Islet precursor cell (in vitro differentiated cells): ENCODE measurements at places on chromosomes 2 and 18.
A peak's percentile ranks its signal among the peaks of the same experiment; 100 is the strongest.

DNA sequence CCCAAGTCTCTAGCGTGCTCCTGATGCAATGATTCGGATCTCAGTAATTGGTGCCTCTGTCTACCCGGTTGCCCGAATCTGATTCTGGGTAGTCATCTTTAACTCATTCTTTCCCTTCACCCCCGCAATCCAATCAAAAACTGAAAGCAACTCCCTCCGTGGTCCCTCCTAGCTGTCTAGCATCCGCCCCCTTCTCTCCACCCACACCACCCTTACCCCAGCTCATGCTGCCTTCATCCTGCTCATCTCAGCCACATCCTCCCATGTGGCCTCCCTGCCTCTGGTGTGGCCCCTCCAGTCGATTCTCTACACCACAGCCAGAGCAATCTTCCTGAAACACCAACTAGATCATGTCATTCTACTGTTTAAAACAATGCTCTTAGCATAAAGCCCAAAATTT is 62.3 kb downstream of the TTC32 start:
- no peak for DNase-seq

DNA sequence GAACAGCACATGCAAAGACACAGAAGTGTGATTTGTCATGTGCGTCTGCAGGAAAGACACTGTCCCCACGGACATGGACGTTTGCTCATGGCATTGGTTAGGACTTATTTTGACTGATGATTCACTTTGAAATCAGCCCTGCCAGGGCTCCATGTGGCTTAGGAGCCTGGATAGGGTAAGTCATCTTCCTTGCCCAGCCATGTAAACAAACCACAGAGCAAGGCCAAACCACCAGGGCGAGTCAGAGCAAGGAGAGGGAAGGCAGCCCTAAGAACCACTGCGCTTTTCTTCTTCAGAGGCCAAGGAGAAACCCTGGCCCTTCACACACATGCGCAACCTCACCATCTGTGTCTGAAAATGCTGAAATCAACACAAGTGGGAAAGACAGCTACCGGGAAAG is 88.8 kb downstream of the GFPT1 start:
- DNase-seq: peak; percentile 79

- no peak for DNase-seq
Measured at GRCh38 chr2:216866515-216867095, 6.7 kb upstream of the TNP1 start.

GRCh38 chr2:162917626-162918025 is 79.1 kb upstream of the KCNH7 start:
- no peak for DNase-seq

DNA sequence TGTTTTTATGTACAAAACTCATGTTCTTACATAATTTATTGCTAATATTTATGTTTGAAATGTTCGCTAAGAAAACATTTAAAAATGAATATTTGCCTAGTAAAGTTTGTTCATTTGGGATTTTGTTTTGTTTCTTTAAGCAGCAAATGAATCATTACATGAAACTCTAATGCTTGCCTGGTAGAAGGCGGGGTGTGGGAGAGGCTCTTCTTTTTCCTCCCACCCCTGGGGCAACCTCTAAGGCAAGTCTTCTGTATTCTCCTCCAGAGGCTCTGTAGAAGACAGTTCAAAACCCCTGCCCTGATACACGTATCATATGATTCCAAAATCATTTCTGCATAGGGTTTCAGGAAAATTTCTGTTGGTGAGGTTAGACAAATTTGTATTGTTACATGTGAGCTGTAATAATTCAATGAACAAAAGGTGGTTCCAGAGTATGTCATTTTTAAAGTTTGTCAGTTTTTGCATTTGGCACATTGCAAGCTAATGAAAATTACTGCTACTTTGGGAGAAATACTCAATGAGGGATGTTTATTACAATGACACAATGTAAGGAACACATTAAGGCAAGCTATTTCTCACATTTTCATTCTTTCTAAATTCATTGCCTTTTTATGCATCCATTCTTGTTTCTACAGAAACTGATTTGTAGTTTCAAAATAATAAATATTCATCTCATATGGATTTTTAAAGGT is 302.3 kb upstream of the UBE2E3 start:
- DNase-seq: no peak

DNA sequence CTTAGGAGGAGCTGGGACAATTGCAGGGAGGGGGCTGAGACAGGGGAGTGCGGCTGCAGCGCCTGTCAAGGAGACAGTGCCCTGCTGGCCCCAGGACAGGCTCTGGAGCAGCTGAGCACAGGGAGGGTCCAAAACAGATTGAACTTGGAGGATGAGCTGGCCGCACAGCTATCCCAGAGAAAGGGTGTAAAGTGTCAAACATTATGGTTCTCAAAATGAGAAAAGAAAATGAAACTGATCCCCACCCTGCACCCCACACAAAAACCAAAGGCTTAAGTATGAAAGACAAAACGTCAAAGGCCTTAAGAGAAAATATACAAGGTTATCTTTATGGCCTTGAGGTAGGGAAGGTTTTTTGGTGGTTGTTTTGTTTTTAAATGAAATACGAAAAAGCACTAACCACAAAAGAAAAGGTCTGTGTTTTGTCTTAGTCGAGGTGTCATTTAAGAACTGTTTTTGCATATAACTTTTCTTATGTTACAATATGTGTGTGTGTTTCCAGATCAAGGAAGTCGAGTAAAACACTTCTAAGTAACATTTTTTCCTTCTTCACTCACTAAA is 111.8 kb downstream of the HDAC4 start:
- DNase-seq: no peak
